ENCODE measurements at places on chromosomes 3 and 15.

GRCh38 chr3:30333903-30334302 lies 272.5 kb upstream of the TGFBR2 start:
- no peak for DNase-seq

DNA sequence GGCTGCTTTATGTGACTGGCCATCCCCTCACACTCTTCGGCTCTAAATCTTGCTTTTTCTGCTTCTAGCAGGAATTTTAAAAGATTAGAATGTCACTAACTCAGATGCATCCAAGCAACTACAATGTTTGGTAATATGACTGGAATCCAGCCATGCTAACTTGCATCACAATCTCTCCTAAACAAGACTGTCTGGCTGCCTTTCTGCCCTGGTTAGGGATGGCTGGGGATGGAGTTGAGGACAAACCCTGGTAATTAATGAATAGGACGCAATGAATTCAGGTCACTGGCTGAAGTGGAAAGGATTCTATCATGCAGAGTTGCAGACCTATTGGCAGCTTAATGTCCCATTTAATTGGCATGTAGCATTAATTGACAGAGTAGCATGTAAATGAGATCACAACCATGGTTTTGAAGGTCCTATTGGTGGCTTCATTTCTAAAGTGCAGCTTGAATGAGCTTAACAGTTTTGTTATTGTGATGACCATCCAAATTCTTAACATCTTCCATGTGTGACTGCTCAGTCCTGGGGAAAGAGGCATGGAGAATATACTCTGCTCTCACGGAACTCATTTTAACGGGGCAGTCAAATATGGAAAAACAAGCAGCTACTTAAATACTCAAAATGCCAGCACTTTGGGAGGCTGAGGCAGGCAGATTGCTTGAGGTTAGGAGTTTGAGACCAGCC lies 21.7 kb downstream of the NMNAT3 start:
- no peak for DNase-seq

GRCh38 chr3:160140756-160141155 lies 84.5 kb upstream of the C3orf80 start:
- no peak for DNase-seq

DNA sequence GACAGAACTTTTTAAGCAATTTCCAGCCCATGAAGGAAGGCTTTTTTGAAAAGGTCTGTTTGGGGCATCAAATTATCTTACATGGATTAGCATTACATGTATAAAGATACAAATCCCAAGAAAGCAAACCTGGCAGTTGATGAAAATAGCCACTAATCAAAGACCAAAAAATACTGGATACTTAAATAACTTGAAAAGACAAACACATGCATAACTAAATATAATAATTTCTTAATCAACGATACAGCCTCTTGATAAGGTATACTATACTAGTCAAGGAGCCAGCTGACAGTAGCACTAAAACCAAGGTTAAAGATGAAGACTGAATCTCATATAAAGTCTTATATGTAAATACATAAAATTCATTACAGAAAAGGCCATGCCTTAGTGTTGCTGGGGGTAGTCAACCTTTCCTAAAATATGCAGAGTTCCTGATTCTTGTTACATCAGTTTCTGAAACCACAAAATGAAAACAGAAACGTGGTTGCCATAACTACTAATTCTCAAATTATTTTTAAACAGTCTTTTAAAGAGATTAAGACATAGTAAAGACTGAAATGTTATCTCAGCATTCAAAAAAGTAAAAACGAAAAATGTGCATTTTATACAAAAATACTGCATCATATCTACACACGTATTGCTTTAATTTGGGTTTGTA lies 2.0 kb downstream of the ANKRD28 start:
- DNase-seq = no peak

DNA sequence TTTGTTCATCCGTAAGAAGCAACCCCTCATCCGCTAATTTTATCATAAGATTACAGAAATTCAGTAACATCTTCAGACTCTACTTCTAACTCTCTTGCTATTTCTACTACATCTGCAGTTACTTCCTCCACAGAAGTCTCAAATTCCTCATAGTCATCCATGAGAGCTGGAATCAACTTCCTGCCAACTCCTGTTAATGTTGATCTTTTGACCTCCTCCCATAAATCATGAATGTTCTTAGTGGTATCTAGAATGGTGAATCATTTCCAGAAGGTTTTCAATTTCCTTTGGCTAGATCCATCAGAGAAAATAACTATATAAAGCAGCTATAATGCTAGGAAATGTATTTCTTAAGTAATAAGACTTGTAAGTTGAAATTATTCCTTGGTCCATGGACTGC lies 115.1 kb downstream of the TAFA4 start:
- no peak for DNase-seq

GRCh38 chr3:108202834-108203233 lies 19.4 kb downstream of the IFT57 start:
- no peak for DNase-seq

DNA sequence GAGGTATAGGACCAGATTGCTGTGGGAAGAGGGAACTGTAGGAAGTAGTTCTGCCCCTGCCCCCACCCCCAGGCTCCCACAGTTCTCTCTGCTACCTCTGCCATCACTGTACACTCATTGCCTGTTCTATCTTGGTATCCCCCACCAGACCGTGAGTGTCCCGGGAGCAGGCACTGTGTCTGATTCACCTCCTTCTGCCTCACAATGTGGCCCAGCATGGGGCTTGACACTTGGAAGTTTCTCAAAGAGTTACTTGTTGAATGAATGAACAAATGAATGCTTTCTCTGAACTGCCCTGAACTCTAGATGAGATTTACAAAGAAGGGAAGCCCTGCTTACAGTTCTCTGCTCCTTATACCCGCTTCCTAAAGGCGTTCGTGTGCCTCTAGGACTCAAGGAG lies 27.1 kb upstream of the PIK3CB start:
- DNase-seq = peak; percentile 33

DNA sequence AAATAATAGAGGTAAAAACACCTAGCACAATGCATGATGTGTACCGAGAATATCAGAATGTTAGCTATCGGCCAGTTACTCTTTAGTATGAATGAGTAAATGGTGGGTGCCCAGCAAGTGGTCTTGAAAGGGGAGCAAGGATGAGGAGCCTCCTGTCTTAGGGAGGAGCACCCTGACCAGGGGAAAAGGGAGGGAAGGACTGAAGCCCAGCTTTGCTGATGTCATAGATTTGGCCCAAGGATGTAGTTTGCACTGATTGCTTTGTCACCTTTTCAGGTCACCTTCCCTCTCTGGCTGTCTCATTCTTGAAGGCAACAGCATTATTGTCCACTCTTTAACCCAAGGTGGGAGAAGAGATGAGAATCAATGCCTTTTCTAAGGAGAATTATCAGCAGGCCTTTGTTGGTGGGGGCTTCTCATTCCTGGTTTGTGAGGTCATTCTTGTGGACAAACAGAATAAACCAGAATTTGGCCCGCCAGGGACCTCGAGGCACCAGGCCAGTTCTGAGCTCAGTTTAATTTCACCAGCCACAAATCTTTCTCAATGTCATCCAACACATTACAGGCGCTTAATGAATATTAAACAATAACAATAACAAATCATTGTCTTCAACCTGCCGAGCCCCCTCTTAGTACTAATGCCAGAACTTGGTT lies 231.3 kb downstream of the VPS13C start:
- no peak for DNase-seq

DNA sequence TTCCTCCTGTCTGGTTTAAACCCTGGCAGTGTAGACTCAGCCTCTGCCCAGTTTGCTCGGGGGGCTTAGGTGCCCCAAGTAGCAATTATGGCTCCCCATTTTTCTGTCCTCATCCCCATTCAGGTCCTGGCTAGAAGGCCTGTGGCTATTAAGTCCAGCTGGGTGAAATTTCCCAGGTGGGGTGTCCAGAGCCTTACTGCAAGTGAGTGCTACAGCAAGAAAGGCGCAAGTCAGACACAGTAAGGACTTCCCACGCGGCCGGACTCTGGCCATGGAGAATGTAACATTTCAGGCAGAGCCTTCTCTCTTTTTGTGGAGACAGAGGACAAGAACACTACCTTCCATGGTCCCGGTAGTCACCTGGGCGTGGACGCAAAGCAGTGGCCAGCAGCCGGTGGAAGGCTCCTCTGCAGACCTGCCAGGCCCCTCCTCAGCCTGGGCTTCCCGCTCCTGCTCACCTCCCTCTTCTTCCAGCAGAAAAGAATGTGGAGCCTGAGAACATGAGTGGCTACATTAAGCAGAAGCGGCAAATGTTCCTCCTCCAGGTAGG lies 23.3 kb downstream of the CFAP100 start:
- no peak for DNase-seq

DNA sequence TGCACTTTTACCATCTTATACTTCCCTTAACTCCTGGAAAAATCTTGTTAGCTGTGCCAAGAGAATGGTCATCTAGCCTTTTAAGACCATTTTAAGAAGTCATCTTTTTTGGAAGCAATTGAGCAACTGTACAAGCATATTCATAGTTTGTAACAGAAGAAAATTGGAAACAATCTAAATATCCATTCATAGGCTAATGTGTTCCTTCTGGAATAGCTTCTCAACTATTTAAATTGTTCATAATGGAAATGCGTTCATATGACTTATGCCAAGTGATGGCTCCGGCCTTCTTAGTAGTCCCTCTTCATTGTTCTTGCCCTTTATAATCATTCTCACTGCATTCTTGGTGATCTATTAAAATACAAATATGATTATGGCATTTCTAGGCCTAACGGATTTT lies 17.4 kb upstream of the OSBPL11 start:
- DNase-seq = no peak
